Stimulated activated CD8-positive, alpha-beta memory T cell treated with anti-CD3 and anti-CD28 coated beads, Interleukin-4, amount 100 ng/mL, for 1 hour (primary cell): ENCODE measurements at places on chromosomes 5 and 9.
A peak's percentile ranks its signal among the peaks of the same experiment; 100 is the strongest.

- no peak for DNase-seq
These were observed 97.8 kb downstream of the C9orf152 start for GRCh38 chr9:110110154-110110553.

GRCh38 chr5:153360860-153361259 is 129.6 kb upstream of the GRIA1 start:
- no peak for DNase-seq

DNA sequence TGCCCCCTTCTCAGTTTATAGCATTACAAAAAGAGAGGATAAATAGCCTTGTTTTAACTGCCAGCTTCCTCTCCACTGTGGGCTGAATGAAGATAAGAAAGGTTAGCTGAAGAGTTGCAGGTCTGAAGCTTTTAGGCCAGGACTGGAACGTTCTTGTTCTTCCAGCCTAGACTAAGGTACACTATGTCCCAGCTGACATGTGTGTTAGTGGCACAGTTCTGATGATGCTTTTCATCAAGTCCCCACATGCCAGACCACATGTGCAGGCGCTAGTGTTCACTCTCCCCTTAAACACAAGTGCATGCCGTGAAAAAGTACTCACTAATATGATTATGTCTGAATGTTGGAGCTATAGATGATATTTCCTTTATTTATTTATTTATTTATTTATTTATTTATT is 40.7 kb downstream of the STXBP1 start:
- DNase-seq: no peak

DNA sequence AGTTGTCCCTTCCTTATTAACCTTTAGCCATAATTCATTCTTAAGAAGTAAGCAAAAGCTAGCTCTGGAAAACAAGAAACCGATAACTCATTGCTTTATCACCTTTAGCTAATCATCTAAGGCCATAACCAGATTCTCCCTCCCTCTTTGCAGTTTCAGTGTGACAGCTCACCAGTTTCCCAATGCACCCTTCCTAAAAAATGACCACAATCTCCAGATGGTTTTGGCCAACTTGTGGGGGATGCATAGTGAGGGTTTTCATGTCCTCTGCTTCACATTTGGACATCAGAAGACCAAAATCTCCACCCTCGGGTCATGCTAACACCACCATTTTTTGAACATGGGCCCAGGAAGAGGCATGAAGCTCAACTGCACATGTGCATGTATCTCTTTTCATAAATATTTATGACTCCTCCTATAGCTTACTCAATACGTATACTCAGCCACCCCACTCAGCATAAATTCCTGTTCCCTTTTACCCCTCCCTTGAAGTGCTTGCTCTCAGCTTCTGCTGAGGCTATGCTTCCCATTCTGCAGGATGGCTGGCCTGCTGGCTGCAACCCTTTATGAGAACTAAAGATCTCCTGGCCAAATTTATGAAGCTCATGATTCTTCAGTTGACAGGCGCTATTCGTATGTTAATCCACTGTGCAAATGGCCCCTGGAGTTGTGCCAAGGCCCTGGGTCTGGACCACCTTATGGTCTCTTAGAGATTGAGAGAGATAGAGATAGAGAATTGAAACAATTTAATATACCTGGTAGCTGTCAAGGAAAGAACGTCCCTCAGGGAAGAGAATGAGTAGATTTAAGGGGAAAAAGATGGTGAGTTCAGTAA is 14.8 kb downstream of the PPP3R2 start:
- no peak for DNase-seq

- no peak for DNase-seq
These were observed 61.3 kb downstream of the GLIS3 start for GRCh38 chr9:4238522-4238921.

DNA sequence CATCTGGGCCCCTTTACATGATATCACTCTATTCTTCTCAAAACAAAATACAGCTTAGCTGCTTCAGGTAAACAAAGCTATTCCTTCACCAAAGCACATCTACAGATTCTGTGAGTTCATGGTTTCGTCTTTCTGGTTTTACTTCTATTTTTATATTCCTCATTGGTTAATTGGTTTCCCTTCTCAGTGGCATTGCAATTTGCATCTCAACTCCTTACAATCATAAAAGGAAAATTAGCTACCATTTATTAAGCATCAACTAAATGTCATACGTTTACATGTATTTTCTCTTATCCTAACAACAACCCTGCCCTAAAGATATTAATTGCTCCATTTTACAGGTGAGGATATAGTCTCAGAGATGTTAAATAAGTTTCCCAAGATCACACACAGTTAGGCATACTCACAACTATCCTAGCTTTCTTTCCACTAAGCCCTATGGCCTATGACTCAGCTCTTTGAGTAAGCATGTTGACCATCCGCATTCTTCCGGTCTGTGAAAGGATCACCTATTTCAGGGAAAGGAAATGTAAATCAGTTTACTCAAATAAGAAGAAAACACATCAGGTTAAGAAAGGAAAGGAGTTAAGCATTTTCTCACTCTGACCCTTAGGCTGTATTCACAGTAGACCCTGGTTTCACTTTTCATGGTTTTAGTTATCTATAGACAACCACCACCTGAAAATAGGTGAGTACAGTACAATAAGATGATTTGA is 146.1 kb downstream of the CAAP1 start:
- no peak for DNase-seq

DNA sequence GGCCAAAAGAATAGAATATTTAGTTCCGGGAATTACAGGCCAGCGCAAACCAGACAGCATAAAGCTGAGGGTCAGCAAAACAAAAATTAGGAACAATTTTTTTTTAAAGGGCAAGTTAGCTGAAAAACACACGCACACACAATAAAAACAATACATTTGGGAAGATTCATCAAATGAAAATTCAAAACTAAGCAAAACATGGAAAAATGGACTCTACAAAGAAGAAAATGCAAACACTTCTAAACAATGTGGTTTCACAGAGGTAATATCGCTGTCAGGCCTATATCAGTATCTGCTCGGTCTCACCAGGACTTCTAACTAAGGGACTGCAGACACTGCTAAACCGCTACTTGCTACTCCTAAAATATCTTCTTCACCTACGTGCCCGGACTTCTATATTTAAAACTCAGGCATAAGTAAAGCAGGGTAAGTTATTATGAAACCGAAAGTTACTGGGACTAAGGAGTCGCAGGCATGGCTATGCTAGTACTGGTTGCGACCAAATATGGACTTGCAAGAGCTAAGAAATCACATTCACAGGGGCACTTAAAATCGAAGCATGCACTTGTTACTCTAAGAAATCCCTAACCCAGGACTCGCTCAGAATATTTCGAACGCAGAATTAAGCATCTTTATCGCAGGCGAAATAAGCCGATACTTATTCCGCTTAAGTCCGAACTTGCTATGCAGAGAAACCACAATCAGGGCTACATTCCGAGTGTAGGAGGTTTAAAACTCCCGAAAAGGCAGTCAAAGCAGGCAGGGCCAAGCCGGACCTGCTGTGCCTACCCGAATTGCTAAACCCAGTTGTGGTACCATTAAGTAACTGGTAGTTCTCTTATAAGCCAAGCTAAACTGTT is 2.3 kb downstream of the ANXA2R start:
- DNase-seq: peak; percentile 7

GRCh38 chr9:84045481-84046097 is 65.0 kb downstream of the RMI1 start:
- DNase-seq: no peak

DNA sequence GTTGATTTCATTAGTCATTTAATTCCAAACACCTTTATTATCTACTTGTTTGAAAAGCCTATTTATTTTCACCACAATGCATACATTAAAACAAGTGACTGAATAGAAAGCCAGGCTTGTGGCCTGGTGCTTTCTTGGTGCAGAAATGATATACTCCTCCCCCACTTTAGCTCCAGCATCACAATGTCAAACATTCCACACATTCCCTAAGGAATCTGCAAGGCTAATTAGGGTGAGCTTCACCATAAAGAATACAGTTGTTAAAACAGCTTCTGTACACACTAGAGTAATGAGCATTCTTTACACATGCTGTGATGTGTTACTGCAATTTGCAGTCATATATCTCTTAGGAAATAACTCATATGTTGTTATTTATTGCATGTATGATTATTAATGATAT is 705.7 kb downstream of the CETN3 start:
- no peak for DNase-seq

GRCh38 chr5:9833871-9834270 is 203.7 kb upstream of the TAS2R1 start:
- DNase-seq: no peak

GRCh38 chr9:134614256-134614655 is 27.3 kb upstream of the COL5A1 start:
- DNase-seq: no peak

DNA sequence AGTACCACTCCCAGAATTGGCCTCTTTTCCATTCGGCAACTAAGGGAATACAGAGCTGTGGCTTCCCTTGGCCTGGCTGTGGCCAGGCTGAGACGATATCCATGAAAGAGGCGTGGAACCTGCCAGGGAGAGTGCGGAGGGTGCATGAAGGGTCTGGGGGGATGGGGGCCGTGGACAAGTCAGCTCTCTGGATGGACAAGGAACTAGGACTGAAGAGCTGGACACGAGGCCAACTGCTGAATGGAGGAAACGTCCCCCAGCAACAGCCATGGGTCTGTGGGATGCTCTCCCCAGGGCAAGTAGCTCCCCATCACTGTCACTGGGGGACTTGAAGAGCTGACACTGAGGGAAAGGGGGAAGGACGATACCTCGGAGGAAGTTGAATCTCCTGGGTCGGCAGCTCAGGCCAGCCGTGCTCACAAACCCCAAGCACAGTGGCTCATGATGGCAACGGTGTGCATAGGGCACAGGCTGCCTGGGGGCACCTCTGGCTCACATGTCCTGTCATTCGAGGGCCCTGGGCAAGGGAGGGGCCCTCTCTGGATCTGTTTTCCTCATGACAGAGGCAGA is 4.1 kb upstream of the OLFM1 start:
- DNase-seq: no peak

GRCh38 chr9:94861589-94862272 is 135.2 kb downstream of the AOPEP start:
- DNase-seq: no peak

- no peak for DNase-seq
These were observed 149.9 kb upstream of the PRR16 start for GRCh38 chr5:120314191-120314590.
